HFF-Myc (cell line): ENCODE measurements at places on chromosomes 7 and 10.
A peak's percentile ranks its signal among the peaks of the same experiment; 100 is the strongest.

GRCh38 chr10:28284126-28284525 lies 18.7 kb downstream of the MPP7 start:
- no peak for DNase-seq

DNA sequence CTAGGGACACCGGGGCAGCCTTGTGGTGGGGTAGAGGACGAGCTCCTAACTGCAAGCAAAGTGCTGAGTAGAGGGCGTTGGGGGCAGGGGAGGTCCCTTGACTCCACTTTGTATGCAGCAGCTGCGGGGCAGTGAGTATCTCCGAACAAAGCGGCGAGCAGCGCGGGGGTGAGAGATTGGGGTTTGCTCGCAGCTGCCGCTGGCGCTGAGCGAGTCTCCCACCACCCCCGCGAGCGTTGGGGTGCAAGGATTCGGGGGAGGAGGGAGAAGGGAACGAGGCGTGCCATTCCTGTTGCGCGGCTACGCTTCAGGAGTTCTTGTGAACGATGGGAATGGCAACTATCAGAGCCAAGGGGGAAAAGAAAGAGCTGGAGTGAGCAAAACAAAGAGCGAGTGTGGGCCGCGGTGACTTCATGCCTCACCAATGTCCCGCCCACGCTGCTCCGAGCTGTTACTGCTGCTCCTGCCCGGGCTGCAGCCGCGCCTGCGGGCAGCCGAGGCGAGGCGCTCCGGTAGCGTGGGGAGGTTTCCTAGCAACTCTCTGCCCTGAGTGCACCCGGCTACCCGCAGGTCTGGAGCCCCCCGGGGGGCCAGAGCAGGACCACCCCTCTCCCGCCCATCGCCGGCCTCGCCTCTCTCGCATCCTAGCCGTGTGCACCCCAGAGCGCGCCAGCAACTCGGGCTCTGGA lies at the start of gene ITGB8:
Gene ITGB8, plus strand, starts transcription at position 662 of the 689 bp plus-strand sequence. CDS start 907 bp downstream, outside the sequence.
- DNase-seq: peak; percentile 71

GRCh38 chr7:28102797-28103196 lies 77.8 kb downstream of the JAZF1 start:
- no peak for DNase-seq

DNA sequence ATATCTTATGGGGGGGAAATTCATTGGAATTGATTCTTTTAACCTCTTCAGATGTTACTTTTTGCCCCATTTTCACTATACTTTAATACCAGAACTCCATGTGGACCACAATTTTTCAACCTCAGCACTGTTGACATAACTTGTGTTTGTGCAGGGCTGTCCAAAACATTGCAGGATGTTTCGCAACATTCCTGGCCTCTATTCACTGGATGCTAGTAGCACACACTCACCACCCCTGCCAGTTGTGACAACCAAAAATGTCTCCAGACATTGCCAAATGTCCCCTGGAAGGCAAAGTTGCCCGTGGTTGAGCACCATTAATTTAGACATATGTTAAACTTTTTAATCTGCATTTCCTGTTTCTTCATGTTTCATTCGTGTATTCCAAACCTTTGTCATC lies 234.7 kb downstream of the GFRA1 start:
- no peak for DNase-seq

DNA sequence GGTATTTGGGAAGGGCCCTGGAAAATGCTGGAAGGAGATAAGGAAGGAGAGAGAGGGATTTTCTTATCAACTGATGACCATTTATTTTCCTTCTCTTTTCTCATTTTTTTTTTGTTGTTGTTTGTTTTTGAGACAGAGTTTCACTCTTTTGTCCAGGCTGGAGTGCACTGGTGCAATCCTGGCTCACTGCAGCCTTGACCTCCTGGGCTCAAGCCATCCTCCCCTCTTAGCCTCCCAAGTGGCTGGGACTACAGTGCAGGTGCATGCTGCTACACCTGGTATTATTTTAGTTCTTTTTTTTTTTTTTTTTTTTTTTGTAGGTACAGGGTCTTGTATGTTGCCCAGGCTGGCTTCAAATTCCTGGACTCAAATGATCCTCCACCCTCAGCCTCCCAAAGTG lies 52.2 kb downstream of the HIP1 start:
- no peak for DNase-seq

- no peak for DNase-seq
Measured at GRCh38 chr10:120810298-120810697, 40.9 kb upstream of the WDR11 start.

DNA sequence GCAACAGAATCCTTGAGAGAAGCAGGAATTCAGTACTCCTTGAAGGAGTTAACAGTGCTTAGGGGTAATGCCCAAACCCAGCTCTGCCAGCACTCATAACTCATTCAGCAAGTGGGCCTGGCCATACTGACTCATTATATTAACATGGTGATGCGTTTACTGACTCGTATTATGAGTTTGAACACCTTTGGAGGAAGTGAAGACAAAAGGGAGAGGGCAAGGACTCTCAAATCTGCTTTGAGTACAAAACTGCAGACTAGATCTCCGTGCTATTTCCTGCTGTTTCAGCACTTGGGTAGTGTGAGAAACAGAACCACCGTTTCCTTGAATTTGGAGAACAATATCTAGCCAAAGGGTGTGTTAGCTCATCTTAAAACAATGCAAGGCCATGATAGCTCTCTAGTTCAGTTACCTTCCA lies 30.8 kb downstream of the SLC16A9 start:
- no peak for DNase-seq

DNA sequence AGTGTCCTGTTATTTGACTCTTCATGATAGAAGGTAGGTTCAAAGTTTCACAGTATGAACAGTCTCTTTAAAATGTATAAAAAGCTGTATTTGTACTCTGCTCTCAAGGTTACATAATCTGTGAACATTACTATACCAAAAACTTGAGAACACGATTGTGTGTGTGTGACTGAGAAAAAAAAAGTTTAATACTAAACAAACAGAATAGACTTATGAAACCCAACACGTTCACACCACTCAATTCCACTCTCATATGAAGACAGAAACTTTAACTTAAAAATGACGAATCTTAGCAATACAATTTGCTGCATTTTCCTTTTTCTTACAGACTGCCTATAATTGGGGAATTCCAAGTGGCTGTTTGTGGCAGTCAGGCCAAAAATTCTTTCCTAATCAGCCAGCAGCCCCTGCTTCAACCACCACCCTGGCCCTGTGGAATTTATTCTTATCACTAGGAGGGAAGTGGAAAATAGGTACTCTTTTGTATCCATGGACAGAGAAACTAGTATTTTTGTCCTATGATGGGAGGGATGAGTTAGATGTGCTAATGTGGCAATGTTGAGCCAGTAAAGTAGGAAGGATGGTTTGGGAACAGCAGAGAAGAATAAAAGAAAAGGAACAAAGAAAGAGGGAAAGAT lies 42.8 kb downstream of the MINDY3 start:
- no peak for DNase-seq

DNA sequence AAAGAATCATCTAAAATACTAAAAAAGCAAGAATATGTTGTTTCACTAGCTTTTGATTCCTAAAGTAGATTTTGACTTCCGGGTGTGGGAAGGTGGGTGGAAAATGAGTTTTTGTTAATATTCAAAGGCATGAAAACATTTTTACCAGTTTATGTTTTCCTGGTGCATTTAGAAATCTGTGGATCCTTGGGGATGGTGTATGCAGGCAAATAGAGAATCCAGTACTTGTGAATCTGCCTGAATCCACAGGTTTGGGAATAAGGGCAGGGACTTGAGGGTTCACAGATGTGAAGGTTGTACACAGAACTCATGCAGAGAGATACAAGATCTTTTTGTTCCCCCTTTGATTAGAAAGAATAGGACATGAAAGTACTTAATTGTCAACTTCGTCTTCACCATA lies 22.4 kb downstream of the AUTS2 start:
- no peak for DNase-seq

GRCh38 chr7:95095966-95096540 lies 188.7 kb downstream of the PPP1R9A start:
- no peak for DNase-seq

DNA sequence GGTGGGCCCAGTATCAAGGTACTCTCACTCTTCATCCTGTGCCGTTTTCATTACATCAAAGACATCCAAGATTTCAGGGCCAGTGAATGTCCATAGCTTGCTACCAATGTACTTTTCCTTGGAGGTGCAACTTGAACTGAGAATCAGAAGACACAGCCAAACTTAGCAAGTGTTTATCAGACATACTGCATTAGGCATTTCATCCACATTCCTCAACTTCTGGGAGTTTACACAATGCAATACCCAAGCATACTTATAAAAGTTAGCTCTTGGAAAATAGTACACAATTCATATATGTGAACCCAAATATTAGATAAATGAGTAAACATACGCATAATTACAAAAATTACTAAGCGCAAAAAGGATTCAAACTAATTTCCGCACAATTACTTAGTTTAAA lies 216.3 kb upstream of the RHOBTB1 start:
- DNase-seq: no peak

- no peak for DNase-seq
Measured at GRCh38 chr7:82122275-82122674, 321.3 kb downstream of the CACNA2D1 start.

DNA sequence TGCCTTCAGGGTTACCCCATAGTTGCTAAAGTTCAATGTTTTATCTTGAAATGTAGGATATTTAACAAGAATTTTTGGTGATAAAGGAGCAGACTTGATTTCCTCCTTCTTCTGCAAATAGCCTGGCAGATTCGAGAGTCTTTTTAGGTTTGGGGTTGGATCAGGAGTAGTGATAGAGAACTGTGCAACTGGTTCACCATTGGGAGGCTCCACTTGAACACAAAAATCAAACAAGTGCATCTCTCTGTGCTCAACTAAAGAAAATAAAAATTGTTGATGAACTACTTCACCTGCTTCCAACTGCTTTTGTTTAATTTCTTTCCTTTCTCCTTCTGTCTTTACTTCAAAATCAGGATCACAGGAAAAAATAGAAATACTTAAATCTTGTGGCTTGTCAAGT lies 58.5 kb downstream of the MACC1 start:
- DNase-seq: no peak

- no peak for DNase-seq
Measured at GRCh38 chr7:135217645-135218509, 6.6 kb upstream of the WDR91 start.

GRCh38 chr10:114486938-114487814 lies 82.9 kb upstream of the AFAP1L2 start:
- peak; percentile 27 for DNase-seq

DNA sequence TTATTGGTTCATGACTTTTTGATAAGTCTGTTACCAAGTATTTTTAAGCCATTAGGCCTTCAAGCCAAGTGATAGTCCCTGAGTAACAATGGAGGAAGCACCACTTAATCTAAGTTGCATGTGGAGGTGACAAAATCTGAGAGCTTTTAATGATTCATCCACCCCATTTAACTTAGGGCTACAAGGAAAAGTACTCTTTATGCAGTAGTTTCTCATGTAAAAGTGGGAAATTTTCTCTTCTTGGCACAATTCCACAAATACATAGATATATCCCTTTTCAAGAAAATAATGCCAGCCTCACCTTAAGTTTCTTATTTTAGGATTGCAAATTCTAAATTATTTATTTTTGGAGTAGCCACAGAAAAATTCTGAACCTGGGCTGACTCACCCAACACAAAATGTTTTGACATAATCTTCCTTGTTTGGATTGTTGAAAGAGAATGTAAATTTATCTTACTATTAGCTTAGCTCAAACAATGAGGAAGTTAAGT lies 85.7 kb downstream of the SUGCT start:
- DNase-seq: no peak

- peak; percentile 35 for DNase-seq
Measured at GRCh38 chr7:137538361-137538762, 194.8 kb upstream of the PTN start.

- DNase-seq: no peak
Measured at GRCh38 chr7:34844936-34845665, 187.1 kb downstream of the NPSR1 start.

GRCh38 chr7:158595068-158595467 lies 7.4 kb upstream of the PTPRN2 start:
- peak; percentile 20 for DNase-seq

DNA sequence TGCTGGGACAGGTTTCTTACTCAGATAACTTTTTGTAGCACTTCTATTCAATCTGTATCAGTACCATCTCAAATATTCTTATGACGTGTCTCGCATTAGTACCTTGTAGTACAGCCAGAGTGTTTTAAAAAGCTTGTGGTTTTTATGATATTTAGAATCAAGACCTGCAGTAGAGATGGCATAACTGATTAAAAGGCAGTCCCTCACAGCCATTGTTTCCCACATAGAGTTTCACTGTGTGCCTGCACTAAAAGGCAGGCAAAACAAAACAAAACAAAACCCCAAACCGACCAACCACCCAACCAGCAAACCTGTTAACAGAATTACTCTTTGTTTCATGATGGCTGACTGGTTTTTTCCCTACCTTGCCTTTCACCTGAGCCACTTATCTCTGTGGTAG lies 221.3 kb upstream of the DGKB start:
- no peak for DNase-seq

DNA sequence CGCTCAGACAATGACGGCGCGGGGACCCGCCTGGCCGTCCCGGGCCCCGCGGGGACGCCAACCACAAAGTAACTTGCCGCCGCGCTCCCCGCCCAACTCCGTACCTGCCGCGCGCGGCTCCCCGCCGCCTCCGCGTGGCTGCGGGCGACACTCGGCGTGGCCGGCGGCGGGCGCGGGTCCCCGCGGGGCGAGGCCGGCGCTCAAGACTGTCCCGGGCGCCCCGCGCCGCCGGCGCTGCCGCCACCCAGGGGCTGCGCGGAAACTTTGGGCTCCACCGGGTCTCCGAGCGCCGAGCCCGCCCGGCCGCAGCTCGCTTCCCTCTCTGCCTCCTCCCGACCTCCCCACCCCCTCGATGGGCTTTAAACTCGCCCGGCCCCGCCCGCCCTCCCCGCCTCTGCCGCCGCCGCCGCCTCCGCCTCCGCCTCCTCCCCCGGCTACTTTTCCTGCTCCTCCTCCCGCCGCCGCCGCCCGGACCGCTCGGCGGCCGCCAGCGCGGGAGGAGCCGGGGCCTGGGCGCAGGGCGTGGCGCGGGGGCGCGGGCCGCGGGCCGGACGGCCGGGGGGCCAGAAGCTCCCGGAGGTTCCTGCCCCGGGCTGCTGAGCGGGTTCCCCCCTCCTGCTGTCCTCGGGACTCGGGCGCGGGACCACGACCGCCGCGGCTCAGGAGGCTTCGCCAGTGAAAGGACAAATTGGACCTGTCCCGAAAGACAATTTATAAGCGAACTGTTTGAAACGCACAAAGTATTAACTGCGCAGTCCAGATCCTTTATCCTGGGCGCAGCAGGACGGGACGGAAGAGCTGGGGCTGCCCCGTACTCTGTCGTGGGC lies 10.6 kb upstream of the GRB10 start:
- DNase-seq: no peak

DNA sequence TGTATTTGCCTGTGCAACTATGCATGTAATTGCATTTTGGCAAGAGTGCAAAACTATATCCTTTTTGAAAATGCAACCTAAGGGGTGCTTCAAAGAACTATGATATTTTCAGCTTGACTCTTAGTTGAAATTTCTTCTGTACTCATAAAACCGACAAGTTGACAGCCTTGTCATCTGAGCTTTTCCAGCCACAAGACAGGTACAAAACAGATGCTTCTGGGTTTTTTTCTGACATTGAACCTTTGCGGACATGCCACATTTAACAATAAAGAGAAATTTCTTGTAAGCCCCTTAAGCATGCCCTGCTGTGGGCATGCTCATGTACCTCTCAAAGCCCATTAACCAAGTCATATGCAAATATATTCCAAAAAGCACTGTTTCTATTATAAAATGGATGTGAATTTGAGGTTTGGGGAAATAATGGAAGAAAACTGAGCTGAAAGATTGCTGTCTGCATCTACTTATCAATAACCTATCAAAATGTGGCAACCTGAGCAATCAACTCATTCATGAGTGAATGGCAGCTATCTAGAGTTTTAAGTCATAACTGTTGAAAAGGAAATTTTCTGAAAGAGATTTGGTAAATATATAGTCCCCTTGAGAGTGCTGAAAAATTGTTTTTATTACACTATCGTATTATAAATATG lies 1117.0 kb upstream of the LRRTM3 start:
- no peak for DNase-seq
